ENCODE measurements at places on chromosomes 12 and 14.

DNA sequence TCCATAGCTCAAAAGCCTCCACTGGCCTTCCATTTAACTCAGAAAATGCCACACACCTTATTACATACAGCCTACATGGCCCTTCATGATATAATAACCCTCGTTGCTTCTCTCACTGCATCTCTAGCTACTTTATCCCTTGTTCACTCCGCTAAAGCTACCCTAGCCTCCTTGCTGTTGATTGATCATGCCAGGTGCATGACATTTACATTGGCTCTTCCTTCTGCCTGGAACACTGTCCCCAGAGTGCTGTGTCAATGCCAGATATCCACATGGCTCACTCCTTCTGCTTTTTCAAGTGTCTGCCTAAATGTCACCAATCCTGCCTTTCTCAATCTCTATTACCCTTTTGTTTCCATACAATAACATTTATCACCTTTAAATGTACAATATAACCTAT lies 58.3 kb downstream of the CAND1 start:
- no peak for DNase-seq

GRCh38 chr14:32430326-32430725 lies 101.2 kb downstream of the AKAP6 start:
- DNase-seq = no peak

- no peak for DNase-seq
These were observed 289.0 kb downstream of the KSR2 start for GRCh38 chr12:117679776-117680175.

DNA sequence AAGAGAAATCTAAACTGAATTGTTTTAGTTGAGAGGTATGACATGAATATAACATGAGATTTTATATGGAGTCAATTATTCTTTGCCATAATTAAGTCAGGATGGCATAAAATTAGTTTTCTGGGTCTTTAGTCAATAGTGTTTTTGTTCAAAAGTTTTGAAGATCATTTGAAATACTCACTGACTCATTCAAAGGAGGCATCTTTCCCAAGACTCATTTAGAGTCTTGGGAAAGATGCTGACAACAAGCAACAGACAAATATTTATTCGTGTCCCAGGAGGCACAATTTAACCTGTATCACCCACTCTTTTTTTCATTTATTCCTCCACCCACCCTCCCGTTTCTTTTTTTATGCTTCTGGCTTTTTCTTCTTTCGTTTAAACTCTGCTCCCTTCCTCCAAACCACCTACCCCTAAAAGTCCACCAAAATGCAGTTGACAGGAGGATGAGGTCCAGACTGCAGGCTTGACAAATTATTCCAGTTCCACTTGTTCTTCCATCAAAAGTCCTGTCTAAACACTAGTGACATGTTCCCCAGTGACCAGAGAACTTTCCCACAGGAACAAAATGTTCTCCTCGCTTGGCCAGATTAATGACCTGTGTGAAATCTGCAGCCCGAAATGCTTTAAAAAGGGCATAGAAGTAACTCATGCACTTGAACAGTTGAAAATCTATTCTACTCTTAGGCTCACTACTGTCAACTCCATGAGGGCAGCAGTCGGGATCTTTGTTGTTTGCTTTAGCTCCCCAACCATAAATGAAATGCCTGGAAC lies 43.3 kb upstream of the CSRP2 start:
- DNase-seq = no peak

- no peak for DNase-seq
These were observed 13.2 kb upstream of the CDH24 start for GRCh38 chr14:23070262-23071129.

GRCh38 chr14:92626041-92626440 lies 112.5 kb downstream of the RIN3 start:
- no peak for DNase-seq

- DNase-seq = no peak
These were observed 19.8 kb upstream of the CAPRIN2 start for GRCh38 chr12:30774599-30774998.

GRCh38 chr12:29050503-29050902 lies 98.6 kb upstream of the FAR2 start:
- DNase-seq = no peak

- DNase-seq = no peak
These were observed 131.2 kb downstream of the PPM1H start for GRCh38 chr12:62803756-62804155.

DNA sequence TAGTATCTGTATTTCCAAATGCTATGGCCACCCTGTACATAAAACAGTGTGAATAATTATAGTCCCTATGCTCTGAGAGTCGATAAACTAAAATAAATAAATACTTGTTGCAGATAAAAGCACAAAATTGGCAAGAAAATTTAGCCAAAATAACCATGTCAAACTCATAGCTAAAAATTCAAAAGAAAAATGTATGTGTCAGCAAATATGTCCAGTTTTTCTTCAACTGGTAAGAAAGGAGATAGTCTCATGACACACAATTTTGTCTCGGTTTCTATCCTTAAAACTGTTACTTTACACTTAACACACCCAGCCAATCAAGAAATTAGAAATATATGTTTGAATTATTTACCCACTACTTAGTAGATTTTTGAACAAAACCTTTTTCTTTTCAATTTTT lies 145.6 kb upstream of the FSCB start:
- DNase-seq = no peak

DNA sequence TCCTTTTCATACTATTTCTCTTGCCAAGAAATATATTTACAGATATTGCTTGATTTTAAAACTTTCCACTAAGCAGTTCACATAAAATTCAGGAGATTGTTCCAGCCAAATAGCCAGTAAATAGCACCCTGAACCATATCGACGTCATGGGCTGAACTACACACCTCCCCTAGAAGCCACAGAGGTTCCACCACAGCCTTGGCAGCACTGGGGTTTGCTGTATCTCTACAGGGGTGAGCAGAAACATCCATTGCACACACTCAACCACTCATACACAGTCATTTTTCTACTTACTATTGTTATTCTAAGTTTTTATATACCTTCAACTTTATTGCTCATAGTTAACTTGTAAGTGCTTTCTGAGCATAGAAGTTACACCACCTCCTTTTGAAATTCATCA lies 8.1 kb upstream of the EIF2S3B start:
- no peak for DNase-seq

DNA sequence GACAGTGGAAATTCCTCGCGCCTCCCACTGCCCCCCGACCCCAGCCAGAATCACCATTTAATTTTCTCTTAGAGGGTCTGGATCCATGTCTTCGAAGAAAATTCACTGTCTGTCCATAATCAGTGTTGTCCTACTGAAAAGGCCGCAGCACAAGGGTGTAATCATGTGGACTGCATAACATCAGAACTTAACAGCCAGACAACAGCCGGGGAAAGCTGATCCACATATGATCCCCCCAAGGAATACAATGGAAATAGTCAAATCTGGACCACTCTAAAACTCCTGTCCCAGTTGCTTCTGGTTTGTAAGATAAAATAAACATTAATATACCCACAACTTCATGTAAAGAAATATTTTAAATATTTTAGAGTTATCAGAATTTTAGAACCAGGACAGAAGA lies 177.5 kb downstream of the SSPN start:
- no peak for DNase-seq

GRCh38 chr12:11730299-11731041 lies 81.0 kb downstream of the ETV6 start:
- peak; percentile 83 for DNase-seq

DNA sequence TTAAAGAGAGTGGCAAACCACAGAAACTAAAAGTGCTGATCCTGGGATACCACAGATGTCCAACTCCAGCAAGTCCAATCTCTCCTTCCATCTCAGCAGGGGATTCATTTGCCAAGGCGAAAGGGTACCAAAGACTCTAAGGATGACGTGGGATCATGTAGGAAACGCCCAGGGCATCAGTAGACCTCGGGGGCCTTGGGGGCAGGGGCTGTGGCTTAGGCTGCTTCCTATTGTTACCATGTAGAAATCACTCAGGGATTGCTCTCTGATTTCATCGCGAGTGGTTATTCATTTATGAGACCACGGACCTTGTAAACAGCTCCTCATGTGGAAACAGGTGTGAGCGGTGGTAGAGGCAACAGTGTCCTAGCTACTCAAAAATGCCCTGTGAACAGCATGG lies 149.3 kb upstream of the FKBP4 start:
- no peak for DNase-seq

- no peak for DNase-seq
These were observed 146.6 kb upstream of the PLEKHG7 start for GRCh38 chr12:92556141-92556540.

DNA sequence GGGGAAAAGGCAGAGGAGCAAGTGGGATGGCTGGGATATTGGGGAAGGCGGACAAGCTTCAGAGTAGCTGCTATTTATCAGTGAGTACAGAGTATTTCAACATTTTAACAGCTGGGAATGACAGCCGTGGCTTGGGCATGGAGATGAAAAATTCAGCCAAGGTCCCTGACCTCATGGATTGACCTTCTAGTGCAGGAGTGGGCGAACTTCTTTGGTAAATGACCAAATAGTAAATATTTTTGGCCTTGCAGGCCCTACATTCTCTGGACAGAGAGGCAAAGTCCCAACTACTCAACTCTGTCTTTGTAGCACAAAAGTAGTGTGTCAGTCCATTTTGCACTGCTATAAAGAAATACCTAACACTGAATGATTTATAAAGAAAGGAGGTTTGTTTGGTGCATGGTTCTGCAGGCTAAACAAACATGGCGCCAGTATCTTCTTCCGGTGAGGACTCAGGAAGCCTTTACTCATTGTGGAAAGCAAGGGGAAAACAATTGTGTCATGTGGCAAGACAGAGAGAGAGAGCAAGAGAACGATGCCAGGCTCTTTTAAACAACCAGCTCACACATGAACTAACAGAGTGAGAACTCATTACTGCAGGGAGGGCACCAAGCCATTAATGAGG lies 33.6 kb downstream of the TMEM233 start:
- no peak for DNase-seq

- DNase-seq = peak; percentile 79
These were observed 50.8 kb downstream of the PPP2R5E start for GRCh38 chr14:63492391-63492790.

DNA sequence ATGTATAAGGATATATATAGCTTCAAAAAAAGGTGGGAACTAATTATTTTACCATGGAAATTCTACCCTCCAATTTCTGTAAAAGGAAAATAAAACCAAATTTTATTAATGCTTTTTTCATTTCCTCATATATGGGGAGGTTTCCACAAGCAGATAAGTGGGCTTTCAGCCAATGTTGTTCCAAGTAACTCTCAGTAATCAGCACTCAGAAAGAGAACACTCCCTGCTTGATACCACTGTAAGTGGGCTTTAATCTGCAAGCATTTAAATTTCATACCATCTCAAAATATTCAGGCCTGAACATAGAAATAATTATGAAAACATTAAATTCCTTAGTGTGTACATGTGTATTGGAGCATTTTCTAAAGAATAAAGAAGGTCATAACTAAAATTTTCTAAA lies 827.6 kb downstream of the C12orf50 start:
- DNase-seq = no peak

DNA sequence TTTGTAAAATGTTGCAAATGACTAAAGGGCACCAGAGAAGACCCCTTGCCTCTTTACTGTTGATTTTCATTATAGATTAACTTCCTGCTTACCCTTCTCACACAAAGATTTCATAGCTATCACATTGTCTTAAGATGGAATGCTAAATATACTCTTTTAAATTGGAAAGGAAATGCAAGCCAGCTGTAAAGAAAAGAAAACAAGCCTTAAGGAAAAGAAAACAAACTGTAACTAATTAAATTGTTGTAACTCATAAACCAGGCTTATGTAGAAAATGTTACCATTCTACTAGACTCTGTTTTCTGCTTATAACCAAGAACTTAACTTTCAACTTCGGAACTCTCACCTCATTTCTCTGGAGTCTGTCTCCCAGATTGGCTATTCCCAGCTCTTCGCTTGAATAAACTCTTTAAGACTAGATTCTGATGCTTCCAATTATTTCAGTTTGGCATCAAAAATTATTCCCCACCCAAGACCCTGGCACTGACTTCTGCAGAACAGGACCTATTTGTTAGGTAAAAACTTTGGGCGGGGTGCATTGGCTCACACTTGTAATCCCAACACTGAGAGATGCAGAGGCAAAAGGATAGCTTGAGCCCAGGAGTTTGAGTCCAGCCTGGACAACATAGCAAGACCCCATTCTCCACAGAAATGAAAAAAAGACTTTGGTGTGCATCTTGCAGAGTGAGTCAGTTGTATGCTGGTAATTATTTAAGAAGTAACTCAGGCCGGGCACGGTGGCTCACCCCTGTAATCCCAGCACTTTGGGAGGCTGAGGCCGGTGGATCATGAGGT lies 36.6 kb upstream of the CIT start:
- DNase-seq = no peak

- DNase-seq = no peak
These were observed 44.4 kb downstream of the AMN start for GRCh38 chr14:102966681-102967505.

GRCh38 chr14:103243764-103244737 lies 90.0 kb upstream of the EIF5 start:
- no peak for DNase-seq

DNA sequence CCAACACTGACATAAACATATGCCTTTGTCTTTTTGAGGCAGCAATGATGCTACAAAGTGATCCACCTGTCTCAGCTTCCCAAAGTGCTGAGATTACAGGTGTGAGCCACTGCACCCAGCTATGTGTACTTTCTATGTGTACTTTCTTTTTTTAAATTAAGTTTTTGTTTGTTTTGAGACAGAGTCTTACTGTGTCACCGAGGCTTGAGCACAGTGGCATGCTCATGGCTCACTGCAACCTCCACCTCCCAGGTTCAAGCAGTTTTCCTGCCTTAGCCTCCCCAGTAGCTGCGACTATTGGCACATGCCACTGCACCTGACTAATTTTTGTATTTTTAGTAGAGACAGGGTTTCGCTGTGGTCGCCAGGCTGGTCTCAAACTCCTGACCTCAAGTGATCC lies 172.5 kb upstream of the ALG10B start:
- DNase-seq = no peak

DNA sequence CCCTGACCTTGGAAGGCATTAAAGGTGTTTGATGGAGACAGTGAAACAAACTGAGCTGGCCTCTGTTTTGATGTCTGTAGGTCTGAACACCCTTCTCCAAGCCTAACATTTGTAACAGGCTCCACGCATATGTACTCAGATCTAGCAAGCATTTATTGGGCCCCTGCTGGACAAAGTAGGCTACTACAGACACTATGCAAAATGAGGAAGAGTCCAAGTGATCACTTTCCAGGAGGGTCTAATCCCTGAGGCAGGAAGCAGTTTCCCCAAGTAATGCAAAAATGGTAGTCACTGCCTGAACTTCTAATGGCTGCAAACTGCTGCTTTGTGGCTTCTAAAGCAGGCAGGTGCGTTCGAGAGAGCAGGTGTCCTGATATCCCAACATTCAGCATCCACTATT lies 405.8 kb downstream of the MED13L start:
- no peak for DNase-seq

GRCh38 chr12:4962539-4963486 lies 53.1 kb downstream of the KCNA1 start:
- DNase-seq = no peak

- no peak for DNase-seq
These were observed 6.4 kb upstream of the CISTR start for GRCh38 chr12:53758081-53758729.

Measured in epithelial cell of prostate (primary cell).